MV-4-11 (cell line): ENCODE measurements at places on chromosomes 5 and 9.

GRCh38 chr5:97453263-97453662 is 270.2 kb upstream of the RIOK2 start:
- DNase-seq, result no peak

- no peak for DNase-seq
Measured at GRCh38 chr9:87973730-87974292, 522 bp downstream of the CDK20 start.

GRCh38 chr5:173612948-173613347 is 3.5 kb downstream of the BOD1 start:
- peak; percentile 21 for DNase-seq

GRCh38 chr9:103942651-103943050 is 151.5 kb upstream of the SMC2 start:
- no peak for DNase-seq

DNA sequence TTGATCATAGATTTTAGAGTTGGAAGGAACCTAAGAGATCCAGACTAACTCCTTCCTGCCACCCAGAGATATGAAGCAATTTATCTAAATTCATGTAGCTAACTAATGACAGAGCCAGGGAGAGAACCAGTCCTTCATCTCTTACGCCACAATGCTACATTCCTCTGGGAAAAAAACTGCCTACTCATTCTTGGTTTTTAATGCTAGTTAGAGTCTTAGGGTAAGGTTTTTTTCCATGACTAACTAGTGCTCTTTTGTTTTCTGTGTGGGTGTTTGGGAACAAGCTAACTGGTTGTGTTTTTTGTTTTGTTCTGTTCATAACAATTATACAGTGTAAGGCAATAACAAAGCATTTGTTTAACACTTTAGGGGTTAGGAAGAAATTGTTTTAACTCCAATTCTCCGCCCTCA is 52.4 kb downstream of the SLC44A1 start:
- DNase-seq, result peak; percentile 49

DNA sequence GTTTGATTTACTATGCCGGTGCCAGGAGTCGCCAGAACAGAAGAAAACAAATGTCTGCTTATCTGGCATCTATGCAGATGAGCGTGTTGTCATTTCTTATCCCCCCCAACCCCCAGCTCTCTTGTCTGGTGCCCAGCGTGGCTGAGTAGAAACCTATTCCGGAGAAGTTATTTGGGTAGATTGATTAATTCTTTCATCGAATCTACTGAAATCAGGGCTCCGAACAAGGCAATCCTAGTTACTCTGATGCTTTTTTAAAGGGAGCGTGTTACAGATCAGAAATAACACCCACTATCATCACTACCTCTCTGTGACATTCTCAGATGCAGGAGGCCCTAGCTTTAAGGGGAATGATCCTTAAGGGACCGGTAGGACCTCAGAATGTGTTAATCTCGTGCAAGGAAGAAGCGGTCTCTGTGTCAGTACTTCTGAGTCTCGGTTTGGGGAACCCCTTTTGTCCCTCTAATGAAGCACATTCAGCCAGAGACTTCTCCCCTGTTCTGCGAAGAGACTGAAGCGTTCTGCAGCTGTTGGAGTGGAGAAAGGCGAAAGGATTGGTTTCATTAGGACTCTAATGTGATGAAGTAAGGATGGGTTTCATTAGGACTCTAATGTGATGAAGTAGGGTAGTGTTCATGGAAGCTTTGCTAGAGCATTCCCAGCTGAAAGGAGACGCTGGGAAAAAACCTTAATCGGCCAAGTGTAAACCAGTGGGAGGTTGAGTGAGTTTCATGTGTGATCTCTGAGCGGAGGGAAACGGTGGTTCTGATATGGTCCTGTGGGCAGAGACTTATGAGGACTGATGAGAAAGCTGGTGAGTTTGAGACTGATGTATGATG is 1.5 kb downstream of the PIP5K1B start:
- DNase-seq, result no peak

DNA sequence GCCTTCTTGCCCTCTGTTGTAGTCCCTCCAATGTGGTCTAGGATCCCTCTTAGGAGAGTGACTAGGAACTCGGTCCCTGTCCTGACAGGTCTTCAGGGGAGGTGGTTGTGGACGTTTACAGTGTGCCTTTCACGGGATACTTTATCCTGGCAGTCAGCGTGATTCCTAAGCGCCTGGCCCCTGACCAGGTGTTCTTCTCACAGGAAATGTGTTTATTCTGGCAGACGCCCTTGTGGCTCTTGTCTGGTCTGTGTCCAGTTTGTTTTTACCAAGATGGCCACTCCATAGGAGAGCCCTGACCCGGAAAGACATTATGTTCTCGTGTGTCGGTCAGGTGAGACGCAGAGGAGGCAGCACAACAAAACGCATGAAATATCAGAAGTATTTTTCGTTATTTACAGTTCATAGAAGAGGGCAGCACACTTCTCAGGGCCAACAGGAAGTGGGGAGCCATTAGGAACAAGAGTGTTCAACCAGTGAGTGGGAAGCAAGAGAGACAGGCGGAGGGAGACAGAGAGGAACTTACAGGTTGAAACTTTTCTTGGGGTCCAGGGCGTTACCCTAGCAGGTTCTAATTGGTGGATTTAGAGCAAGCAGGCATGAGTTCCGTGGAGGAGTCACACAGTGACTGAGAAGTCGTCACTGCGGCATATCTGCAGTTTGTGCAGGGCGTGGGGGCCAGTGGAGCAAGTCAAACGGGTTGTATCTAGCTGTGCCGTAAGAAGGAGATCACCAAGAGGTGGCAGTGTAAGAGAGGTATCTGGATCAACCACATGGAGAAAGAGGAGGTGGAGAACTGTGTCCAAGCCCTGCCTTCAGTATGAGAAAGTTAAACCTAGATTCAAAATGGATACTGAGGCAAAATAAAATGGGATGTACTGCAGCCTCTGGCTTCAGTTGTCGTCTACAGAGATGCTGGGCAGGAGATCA is 412.9 kb downstream of the ZSWIM6 start:
- DNase-seq, result no peak

- DNase-seq, result no peak
Measured at GRCh38 chr9:86798966-86799365, 148.3 kb downstream of the GAS1 start.

GRCh38 chr9:12813960-12814876 is 39.4 kb downstream of the LURAP1L start:
- peak; percentile 57 for DNase-seq

DNA sequence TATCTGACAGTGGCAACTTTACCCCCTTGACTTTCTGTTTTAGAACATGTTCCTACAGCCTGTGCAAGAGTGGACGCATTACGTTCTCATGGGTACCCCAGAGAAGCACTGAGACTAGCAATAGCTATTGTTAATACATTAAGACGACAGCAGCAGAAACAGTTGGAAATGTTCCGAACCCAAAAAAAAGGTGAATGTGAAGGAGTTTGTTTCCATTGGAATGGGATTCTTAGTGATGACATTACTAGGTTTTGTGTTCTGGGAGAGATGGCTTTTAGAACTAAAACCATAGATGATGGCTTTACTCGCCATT is 194.1 kb downstream of the ZSWIM6 start:
- no peak for DNase-seq

DNA sequence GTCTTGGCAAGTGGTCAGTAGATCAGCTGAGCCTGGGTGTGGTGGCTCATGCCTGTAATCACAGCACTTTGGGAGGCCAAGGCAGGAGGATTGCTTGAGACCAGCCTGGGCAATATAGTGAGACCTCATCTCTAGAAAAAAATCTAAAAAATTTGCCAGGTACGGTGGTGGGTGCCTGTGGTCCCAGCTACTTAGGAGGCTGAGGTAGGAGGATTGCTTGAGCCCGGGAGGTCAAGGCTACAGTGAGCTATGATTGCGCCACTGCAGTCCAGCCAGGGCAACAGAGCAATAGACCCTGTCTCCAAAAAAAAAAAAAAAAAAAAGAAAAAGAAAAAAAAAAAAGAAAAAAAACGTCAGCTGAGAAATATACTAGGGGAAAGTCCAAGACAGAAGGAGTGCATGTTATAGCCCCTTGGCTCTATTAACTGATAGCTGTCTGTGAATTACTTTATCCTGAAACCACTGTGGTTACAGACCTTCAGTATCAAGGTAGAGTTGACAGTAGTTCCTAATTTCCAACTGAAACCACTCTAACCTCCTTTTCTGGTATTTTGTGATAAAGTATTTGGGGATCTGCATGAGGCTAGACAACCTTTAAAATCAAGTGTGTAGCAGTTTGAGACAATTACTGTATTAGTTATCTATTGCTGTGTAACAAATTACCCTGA is 2.3 kb upstream of the INIP start:
- DNase-seq, result no peak

GRCh38 chr5:136814619-136815378 is 449.5 kb upstream of the TRPC7 start:
- no peak for DNase-seq

GRCh38 chr5:158392753-158393152 is 533.8 kb upstream of the CLINT1 start:
- DNase-seq, result no peak

DNA sequence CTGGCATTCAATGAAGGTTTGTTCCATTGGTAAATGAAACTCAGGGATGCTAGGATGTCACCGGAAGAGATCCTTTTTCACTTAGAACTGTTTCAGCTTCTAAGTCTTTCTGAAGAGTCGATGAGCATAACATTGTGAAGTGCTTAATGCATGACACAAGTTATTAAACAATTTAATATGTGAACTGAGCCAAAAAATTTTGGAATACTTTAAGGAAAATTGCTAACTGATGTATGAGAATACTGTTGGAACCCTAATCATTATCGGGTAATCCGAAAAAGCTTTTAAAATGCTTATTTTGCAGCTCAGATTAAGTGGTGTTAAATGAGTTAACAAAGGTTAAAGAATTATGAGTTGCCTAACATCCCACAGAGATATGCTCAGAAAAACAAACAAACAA is 34.9 kb downstream of the DMRT2 start:
- no peak for DNase-seq

DNA sequence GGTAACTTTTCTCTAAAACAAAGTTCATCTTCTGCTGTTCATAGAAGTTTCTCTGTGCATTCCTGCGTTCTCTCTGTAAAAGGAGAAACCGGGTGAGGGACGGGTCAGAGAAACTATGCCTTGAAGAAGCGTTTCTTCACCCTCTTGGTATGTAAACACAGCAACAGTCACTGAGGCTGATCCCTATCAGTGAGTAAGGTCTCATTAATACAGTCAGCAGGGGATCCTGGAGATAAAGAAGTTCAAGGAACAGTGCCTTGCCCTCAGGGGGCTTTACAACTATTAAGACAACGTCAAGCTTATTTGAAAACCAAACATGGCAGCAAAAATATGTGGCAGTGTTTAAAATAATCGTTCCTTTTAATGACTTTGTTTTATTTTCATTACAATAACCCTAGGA is 202.9 kb upstream of the IL12B start:
- DNase-seq, result no peak

- DNase-seq, result no peak
Measured at GRCh38 chr5:145723516-145723915, 111.6 kb downstream of the PRELID2 start.

- peak; percentile 93 for DNase-seq
Measured at GRCh38 chr9:114820776-114821501, 15.1 kb upstream of the TNFSF15 start.

DNA sequence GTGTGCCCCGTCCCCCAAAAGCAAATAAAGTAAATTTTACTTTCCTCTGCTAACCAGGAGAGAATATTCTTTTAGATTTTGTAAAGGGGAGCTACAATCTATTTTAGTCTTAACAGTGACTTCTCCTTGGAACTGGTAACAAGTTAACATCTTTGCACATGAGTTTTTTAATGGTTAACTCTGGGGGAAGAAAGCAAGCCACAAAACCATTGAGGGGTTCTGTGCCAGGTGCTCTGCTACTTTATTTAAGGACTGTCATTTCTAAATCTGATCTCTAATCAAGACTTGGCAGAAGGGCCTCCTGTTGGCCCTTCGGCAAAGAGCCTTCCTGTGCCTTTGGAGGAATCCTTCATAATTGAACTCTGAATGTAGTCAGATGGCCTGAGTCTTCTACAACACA is 153.4 kb downstream of the SLC12A2 start:
- no peak for DNase-seq

DNA sequence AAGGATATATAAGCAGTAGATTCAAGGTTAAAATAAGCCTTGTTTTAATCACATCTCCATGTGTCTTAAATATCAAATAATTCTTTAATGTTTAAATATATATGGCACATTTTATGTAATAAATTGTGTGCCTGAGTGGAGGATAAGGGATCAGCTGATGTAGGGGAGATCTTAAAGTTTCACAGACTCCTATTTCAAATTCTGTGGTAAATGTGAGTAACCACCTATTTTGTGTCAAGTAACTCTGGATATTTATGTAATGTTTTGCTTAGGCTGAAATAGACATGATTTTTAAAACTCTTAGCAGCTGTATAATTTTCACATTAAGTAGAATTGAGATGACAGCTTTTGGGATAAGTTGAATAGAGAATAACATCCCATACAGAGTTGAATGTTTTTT is 41.3 kb upstream of the ITGA2 start:
- no peak for DNase-seq

DNA sequence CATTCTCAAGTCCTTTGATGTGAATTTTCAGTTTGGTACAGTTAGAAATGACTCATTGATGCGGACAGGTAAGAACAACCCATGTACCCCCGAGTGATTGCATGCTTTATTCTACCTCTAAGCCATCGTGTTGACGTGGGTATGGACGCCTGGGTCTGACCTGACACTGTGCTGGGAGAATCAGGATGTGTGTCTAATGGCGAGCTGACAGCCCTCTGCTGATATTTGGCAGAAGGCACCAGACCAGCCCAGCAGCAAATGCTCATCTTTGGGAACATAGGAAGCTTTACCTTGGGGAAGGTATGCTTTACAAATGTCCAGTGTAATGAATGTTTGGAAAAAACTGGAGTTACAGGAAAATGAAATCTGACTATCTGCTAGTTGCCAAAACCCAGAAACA is 20.1 kb downstream of the SLC46A2 start:
- no peak for DNase-seq

- DNase-seq, result peak; percentile 14
Measured at GRCh38 chr5:132260714-132261551, 3.4 kb downstream of the PDLIM4 start.

DNA sequence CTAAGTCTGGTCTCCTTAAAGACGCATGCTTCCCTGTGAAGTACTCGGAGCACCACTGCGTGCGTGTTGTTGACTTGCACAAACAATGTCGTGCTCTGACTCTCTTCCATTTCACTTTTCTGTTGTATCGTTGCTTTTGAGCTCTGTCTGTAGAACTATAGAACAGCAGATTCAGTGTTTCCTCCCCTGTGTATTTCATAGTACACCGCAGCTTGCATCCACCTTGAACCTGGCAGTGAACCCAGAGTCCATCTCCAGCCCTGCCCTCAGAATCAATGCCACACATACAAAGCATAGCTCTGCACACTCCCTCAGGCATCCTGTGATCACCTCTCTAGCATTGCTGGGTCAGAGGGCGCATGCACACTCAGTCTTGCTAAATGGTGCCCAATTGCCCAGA is 37.2 kb upstream of the ADAMTS2 start:
- no peak for DNase-seq

- no peak for DNase-seq
Measured at GRCh38 chr9:129489838-129490582, 130.9 kb downstream of the C9orf50 start.

DNA sequence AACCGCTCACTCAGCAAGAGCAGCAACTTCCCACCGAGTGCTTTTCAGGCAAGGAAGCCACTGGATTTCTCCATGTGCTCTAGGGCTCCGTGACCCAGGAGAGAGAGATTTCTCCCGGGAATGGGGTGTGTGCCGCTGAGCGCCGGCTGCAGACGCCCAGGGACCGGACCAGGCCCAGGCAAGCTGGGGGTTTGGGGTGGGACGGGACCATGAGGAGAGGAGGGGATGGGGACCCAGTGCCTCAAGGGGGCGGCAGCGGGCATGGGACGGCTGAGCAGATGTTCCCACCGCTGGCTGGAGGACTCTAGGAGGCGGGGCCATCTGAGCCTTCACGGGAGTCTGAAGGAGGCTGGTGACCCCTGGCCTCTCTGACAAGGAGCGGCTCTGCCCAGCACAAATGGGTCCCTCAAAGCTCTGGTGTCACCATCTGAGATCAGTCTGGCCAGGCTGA is 8.5 kb downstream of the LCN9 start:
- DNase-seq, result no peak
